ENCODE measurements at places on chromosomes 2 and 18.

DNA sequence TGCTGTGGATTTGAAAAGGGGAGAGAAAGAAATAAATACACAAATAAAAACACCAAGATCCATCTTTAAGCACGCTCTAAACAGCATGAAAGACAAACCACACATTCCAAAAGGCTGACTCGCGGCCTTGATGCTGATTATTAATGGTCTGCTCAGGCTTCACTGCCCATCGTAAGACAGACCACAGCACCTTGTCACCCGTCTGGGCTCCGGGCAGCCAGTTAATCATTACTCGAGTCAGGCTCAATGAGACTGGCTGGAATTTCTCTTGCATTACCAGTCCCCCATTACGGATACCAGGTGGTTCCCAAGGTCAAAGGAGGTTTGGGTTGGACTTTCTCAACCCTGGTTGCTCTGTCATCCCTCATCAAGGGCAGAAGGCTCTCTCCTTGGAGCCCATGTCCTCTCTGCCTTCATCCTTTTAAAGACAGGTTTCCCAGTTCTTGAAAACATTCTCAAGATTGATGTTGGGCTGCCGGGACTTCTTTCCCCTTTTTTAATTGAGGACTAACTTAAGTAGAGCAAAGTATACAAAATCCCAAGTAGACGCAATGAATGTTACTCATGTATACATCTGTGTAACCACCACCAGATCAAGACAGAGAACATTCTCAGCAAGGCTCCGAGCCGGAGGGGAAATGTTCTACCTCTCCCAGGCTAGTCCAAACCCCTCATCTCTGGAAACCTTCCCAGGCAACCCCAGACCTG, 8.1 kb downstream of the SMAD7 start:
- DNase-seq: no peak

DNA sequence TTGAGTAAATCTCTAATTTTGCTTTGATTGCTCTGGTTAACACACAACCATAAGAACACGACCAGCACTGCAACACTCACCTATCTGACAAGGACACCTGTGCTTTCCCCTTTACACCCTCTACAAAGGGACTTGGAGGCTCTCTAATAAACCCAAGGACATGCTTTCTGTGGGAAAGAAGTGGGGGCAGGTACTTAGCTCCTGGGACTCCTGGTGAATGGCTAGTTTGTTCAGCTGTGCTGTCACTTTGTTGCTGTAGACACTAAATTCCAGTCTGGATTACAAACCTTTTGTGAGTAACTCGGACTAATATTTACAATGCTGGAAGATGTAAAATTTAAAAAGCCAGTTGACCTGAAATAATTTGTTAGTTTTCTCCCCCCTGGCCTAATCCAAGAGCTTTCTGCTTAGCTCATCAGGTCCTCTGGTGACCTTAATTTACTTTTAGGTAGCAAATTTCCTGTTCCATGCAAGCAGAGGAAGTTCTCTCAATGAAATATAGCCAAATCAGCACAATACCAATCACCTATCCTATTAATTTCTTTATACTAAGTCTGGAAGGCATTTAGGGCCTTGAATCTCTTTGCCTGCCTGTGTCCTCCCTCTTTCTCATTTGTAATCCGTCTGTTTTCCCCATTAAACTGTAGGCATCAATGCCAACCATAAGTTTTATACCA, 67.5 kb downstream of the PLCL1 start:
- no peak for DNase-seq

GRCh38 chr2:111054791-111055691, 65.7 kb upstream of the BCL2L11 start:
- DNase-seq: no peak

DNA sequence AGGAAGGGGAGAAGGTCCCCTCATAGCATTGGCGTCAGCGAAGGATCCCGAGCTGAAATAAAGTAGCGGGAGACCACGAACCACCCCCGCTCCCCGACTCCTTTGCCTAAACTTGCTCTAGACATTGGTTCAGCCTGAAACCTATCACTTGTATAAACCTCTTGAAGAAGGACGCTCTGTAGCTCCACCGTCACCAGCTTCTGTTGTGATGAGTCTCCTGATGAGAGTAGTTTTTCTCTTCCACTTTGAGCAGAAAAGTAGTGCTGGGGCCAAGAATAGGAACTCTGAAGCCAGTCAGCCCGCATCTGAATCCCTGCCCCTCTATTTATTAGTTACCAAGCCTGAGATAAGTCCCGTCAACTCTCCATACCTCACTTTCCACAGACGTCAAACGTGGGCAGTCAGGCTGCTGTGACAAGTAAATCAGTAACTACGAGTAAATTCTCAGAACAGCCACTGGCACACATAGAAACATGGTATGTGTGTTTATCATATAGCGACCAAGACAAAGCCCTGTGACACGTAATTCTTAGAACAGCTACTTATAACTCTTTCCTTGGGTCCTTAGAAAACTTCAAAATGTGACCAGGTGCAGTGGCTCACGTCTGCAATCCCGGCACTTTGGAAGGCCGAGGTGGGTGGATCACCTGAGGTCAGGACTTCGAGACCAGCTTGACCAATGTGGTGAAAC, 61.7 kb downstream of the CD226 start:
- no peak for DNase-seq

GRCh38 chr2:23564615-23564960, 179.6 kb downstream of the KLHL29 start:
- no peak for DNase-seq

GRCh38 chr2:197975931-197976519, 171.6 kb downstream of the PLCL1 start:
- DNase-seq: no peak

DNA sequence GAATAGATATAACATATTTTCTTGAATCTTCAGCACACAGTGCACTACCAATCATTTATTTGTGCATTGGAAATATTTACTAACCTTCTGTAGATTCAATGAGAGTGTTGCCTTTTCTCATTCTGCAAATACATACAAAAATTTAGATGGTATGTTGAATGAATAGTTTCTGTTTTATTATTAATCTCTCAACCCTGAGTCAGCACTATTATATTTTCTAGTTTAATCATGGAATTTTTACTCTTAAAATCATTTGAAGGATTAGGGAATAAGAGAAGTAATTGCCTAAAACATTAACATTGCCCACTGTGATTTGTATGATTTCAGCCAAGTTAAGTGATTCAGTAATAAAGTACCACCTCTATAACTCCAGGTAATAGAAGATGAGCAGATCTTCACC, 370.2 kb upstream of the CDH7 start:
- DNase-seq: no peak

- DNase-seq: no peak
Observed at GRCh38 chr2:187988348-187988747, 303.3 kb upstream of the GULP1 start.

- DNase-seq: no peak
Observed at GRCh38 chr18:57542126-57542525, 44.4 kb downstream of the FECH start.

DNA sequence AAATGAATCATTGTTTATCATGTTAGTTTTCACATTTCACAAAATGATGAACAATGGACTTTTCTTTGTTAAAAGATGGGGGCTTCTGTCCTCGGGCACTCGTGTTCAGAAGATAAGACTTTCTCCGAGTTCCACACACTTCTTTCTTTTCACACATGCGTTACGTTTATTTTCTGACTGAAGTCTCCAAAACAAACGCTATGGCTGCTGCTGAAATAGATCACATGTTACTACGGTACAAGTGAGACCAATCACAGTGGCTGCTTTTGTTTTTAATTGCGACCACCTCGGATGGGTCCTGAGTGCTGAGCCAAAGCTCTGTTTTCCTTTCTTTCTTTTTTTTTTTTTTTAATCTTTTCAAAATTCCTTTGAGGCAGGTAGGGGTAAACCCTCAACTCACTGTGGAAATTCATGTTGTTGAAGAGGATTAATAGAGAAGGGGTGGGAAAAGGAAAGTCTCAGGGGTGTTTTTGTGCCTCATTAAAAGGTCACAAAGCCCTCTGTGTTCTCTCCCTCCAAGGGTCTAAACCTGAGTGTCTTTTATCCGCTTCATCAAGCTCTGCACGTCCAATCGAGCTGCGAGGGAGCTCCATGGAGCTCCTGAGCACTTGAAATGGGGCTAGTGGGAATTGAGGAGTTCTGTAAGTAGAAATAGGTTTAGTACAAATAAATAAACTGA, 48.2 kb downstream of the ARL4C start:
- no peak for DNase-seq

GRCh38 chr2:6937582-6937981, 20.4 kb downstream of the RNF144A start:
- no peak for DNase-seq

All from smooth muscle cell of the brain vasculature (primary cell).